ENCODE measurements at places on chromosomes 11 and 22.

GRCh38 chr11:32053151-32053888, 37.6 kb upstream of the RCN1 start:
- no peak for DNase-seq

- no peak for DNase-seq
These were observed 1.9 kb downstream of the ANKRD54 start for GRCh38 chr22:37842015-37842793.

DNA sequence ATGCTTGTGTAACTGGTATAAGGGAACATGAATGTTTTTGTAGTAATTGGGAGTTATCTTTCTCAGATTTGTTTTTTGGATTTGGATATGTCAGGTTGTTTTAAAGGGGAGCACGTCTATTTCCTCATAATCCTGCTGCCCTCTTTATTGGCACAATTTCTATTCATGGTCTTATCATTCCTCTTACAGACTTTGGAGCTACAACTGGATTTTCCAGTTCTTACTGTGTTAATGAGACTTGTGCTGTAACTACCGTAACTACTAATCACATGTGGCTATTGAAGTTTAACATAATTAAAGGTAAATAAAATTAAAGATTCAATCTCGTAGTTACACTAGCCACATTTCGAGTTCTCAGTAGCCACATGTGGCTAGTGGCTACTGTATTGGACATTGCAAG, 1.9 kb downstream of the FDX1 start:
- DNase-seq, result no peak

DNA sequence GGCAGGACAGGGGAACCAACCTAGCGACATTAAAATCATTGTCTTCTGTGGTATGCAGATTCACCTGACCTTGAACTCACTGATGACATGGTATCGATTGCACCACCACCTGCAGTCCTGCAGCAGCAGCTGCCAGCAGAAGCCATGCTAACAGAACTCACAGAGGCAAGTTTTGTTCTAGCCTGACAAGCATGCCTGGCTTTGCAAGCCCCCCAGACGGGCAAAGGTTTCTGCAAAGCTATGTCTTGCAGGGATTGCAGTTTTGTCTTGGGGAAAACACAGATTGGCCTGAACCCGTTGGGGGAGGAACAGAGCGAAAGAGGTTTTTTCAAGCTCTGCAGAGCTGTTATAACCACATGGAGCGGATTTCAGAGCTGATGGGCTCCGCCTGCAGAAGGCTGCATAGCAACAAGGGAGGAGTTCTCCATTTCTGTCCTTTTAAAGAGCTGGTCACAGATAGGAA, 221.0 kb downstream of the HIPK3 start:
- no peak for DNase-seq

- DNase-seq, result no peak
These were observed 39.6 kb downstream of the PARVB start for GRCh38 chr22:44063462-44064371.

DNA sequence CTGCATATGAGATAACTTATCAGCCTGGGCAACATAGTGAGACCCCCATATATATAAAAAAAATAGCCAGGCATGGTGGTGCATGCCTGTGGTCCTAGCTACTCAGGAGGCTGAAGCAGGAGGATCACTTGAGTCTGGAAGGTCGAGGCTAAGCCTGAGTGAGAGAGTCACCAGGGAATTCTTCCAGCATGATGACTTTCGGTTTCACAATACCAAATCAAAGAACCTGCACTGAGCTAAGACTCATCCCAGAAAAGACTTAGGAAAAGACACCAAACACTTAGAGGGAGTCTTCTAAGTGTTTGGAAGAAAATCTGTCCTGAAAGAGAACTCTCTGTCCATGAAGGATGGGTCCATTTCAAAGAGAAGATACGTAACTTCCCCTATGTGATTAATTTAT, 12.7 kb downstream of the STK33 start:
- DNase-seq, result no peak

GRCh38 chr22:47552541-47553205, 790.2 kb downstream of the TBC1D22A start:
- no peak for DNase-seq

- no peak for DNase-seq
These were observed 7.9 kb upstream of the CEP295 start for GRCh38 chr11:93653571-93653970.

DNA sequence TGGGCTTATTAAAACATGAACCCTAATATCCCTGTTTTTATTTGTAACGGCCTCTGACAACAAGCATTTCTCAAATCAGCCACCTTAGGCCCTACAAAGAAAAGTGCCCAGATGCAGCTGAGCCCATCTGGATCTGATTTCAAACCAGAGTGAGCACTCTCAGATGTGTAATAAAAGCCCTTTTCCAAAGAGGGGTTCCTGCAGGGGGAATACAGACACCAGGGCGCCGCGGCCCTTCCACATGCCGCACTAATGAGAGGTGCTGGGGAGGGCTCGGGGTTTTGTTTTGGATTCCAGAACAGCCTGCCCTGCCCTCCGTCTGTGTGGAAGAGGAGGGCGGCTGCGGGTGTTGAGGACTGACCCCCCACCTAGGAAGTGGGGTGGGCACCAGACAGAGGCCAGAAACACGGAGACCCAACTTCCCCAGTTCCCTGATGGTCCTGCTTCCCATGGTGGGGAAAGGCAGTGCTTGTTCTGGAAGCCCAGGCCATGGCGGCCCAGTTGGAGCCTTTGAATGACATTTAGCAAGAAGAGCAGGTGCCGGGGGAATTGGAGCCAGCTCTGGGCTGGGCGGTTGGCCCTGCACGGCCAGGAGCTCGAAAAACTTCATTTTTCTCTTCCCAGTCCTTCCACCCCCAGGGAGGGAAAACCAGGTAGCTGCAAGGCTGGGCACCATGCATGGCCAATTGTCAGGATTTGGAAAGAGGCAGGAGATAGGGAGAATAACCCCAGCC, 63.7 kb downstream of the MACROD1 start:
- DNase-seq, result no peak

GRCh38 chr11:18705651-18706281, 7.2 kb downstream of the TMEM86A start:
- peak; percentile 20 for DNase-seq

DNA sequence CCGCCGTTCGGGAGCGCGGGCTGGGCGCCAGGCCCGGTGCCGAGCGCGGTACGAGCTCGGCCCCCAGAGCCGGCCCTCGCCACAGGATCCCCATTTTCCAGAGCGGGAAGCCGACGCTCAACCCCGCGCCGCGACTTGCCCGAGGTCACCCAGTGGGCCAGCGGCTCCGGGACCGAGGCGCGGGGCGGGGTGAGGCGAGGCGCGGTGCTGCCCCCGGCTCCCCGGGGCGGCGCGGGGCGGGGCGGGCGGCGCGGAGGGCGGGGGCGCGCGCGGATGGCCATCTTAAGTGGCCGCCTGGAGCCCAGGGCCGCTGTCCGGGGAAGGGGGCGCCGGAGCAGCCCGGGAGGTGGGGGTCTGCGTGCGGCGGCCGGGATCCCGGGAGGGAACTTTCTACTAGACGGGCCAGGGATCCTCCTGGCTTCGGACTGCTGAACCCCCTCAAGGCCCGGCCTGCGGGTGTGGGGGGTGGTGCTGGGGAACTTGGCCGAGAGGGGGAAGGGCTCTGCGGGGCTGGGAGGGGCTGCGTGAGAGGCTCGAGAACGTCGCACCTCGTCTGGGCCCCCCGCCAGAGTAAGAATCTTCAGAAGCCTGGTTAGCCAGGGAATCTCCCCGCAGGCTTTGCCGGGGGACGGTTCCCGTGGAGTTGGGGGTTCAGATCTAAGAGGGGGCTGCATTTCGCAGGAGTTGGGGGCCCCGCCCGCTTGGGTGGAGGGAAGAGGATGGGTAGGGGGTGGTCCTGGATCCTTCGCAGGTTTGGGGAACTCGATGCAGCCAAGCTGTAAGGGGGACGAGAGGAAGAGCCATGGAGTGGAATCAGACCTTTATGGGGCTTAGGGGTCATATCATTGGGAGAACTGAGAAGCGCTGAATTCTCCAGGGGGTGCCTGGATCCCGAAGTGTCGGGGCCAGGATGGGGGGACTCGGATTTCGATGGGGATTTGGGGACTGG, 678 bp upstream of the INPPL1 start:
- peak; percentile 65 for DNase-seq

Measured in WTC11 (cell line).